Left renal pelvis (tissue), 4 donors: ENCODE measurements at places on chromosomes 5 and 9. TPM values are rescaled to one million over a fixed set of nuclear protein-coding genes. Genes with fewer than 3 reads are reported as not detected.

DNA sequence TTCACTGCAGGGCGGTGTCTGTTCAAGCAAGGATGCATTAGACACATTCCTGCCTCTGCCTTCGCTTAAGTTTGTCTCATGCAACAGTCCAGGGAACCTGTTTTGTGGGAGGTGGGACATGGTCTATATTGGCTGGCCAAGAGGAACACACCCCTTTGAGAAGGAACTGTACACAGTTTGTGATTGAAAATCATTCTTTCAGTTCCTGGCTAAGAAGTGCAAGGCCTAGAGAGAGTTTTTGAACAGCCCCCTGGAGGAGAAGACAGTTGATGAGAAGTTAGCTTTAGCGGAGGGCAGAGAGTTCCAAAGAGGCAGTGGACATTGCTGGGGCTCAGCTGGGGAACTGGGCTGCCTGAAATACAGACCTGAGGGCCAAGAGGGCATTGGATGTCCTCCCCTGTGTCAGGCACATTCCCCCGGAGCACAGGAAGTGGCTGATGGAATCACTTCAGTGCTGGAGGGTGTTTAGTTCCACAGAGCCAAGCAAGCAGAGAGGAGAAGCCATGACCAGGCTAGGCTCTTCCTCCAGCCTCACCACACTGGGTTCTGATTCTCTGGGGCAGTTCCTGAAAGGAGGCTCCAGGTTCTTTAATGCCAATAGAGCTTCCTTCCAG is 66.6 kb downstream of the RGS3 start:
- DNase-seq = no peak

DNA sequence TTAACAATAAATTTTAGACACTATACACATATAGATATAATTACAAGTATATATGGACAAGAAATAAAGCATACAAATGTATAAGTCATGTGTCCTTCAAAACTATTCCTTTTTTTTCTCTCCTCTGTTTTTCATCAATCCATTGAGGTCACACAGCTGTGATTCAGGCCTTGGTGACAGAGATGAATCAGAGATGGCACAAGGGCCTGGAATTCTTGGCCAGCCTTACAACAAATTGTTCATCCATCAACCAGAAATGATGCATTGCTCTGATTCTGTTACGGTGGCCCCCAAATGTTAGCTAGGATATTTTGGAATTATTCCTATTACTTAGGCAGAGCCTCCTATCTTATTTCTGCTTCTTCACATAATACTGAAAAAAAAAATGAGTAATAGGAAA is 108.7 kb upstream of the MPDZ start:
- no peak for DNase-seq

DNA sequence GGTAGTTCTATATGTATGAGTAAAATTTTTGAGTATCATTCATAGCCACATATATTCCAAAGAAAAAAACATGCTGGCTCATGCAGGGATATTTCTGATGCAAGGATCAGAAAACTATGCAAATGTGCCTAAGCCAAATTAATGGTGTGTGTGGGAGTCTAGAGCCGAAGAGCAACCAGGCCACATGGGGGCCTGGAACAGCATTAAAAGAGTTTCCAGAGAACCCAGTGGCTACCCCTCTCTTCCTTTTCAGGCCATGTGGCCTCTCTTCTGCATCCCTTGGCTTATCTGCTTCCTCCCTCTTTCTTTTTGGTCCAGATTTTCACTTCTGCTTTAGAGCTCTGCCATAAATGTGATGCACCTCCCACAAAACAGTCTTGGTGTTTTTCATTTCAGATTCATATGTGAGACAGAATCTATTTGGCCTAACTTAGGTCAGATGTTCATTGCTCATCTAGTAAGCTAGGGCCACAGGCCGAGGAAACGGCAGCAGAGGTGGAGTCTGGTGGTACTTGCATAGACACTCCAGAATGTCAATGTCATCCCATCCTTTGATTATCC is 300.0 kb downstream of the SH3GL2 start:
- no peak for DNase-seq

DNA sequence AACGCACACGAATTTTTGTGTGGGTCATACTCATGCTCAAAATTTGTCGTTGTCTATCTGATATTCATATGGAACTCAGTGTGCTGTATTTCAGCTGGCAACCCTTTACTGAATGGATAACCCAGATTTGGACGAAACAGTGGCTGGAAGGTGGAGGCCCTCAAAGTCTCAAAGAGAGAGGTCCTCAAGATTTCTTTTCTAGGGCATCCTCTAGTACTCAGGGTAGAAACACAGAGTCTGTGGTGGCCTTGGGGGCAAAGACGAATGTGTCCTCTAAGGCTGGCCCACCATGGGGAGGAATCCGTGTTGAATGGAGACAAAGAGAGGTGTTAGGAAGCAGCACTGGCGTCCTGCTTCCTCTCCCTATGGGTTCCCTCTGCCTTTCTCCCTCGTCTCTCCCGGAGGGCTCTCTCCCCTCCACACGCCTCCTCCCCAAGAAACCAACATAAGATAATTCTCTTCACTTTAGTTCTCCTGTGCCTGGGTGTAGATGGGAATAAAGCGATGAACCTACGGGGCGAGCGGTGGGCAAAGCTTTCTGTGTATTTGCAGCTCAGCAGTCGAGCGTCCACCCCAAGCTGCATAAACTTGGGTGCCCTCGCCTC is 333.7 kb downstream of the CWC27 start:
- no peak for DNase-seq

- DNase-seq = no peak
Observed at GRCh38 chr9:126474786-126475485, 138.8 kb upstream of the LMX1B start.

GRCh38 chr9:31355159-31355882 is 1029.1 kb upstream of the ACO1 start:
- no peak for DNase-seq

GRCh38 chr9:101635473-101635872 is 40.7 kb upstream of the PPP3R2 start:
- no peak for DNase-seq

GRCh38 chr5:167821669-167822068 is 469.8 kb upstream of the WWC1 start:
- DNase-seq = no peak

DNA sequence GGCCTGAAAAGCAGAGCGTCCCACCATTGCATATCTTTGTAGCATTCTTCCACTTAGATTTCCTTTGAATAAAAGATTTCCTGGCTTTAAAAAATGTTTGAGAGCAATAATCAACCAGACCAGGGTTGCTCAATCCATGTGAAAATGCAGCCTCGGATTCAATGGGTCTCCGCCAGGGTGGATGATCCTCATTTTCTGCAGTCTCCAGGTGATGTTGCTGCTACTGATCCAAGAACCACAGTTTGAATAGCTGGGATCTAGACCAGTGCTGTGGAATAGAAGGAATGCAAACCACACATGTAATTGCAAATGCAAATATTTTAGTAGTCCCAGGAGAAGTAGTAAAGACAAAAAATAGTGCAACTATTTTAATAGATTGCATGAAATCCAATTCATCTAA is 317.6 kb downstream of the IRX1 start:
- DNase-seq = no peak

POMT1 gene
- 50.6 TPM for polyA plus RNA-seq
